Activated naive CD8-positive, alpha-beta T cell treated with anti-CD3 and anti-CD28 coated beads, Interleukin-2, amount 50 U/mL, for 24 hours (primary cell): ENCODE measurements at places on chromosomes 3 and 15.

DNA sequence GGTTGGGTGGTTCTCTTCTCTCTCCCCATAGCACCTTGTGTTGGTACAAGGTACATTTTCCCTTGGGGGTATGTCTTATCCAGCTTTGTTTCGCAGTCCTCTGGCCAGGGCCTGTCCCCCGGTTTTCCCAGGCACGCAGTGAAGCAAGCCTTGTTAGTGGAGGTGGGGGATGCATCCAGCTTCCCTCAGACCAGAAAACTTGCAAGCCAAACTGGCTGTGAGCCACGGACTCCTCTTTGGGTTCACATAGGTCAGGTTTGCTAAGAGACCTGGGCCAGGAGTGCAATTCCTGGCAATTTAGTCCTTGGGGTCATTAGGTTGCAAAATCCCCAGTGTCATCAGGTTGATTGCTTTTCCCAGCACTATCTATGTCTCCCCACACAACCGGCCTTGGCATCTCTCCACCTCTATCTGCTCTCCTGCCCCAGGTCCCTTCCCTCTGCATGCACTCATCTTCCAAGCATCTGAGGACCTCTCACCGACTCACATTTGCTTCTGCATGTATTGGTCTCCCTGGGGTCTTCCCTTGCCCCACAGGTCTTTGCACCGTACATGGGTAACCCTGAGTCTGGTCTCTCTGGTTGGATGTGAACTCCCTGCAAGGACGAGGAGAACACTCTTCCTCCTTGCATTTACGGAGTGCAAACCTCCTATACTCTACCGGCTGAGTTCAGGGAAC, 34.2 kb downstream of the BCL2L10 start:
- DNase-seq = no peak
- H3K27ac ChIP-seq = no peak overlapping the region
- H3K4me1 ChIP-seq = peaks cover 17% of the 10 kb centered on the region
- no peaks in the 10 kb centered on the region for H3K36me3 ChIP-seq

GRCh38 chr3:177257006-177257405, 59.7 kb upstream of the TBL1XR1 start:
- H3K4me3 ChIP-seq = no peak overlapping the region
- no peaks in the 10 kb centered on the region for H3K27me3 ChIP-seq
- H3K36me3 ChIP-seq = no peaks in the 10 kb centered on the region
- no peaks in the 10 kb centered on the region for H3K4me1 ChIP-seq

GRCh38 chr3:69729147-69729919, 9.9 kb upstream of the MITF start:
- H3K4me1 ChIP-seq = no peaks in the 10 kb centered on the region
- peaks cover 2% of the 10 kb centered on the region for H3K27me3 ChIP-seq
- no peaks in the 10 kb centered on the region for H3K36me3 ChIP-seq
- no peak overlapping the region for H3K4me3 ChIP-seq

- H3K27me3 ChIP-seq = no peaks in the 10 kb centered on the region
- no peak for DNase-seq
- H3K4me1 ChIP-seq = no peaks in the 10 kb centered on the region
- no peak overlapping the region for H3K27ac ChIP-seq
Observed at GRCh38 chr3:162328649-162329048, 832.0 kb downstream of the OTOL1 start.

GRCh38 chr3:126807795-126808194, 103.8 kb downstream of the CHCHD6 start:
- no peak overlapping the region for H3K27ac ChIP-seq
- H3K4me3 ChIP-seq = no peak overlapping the region
- no peaks in the 10 kb centered on the region for H3K36me3 ChIP-seq

GRCh38 chr3:124557-125179, 71.9 kb upstream of the CHL1 start:
- peaks cover 5% of the 10 kb centered on the region for H3K27me3 ChIP-seq
- DNase-seq = no peak
- H3K27ac ChIP-seq = no peak overlapping the region
- no peaks in the 10 kb centered on the region for H3K36me3 ChIP-seq
- H3K4me1 ChIP-seq = no peaks in the 10 kb centered on the region

GRCh38 chr15:92749216-92749615, 93.6 kb upstream of the FAM174B start:
- H3K27ac ChIP-seq = no peak overlapping the region
- no peak for DNase-seq
- no peaks in the 10 kb centered on the region for H3K4me1 ChIP-seq

GRCh38 chr3:17179381-17180205, 294.8 kb downstream of the PLCL2 start:
- H3K4me3 ChIP-seq = no peak overlapping the region
- no peaks in the 10 kb centered on the region for H3K27me3 ChIP-seq
- H3K36me3 ChIP-seq = peaks cover 9% of the 10 kb centered on the region

DNA sequence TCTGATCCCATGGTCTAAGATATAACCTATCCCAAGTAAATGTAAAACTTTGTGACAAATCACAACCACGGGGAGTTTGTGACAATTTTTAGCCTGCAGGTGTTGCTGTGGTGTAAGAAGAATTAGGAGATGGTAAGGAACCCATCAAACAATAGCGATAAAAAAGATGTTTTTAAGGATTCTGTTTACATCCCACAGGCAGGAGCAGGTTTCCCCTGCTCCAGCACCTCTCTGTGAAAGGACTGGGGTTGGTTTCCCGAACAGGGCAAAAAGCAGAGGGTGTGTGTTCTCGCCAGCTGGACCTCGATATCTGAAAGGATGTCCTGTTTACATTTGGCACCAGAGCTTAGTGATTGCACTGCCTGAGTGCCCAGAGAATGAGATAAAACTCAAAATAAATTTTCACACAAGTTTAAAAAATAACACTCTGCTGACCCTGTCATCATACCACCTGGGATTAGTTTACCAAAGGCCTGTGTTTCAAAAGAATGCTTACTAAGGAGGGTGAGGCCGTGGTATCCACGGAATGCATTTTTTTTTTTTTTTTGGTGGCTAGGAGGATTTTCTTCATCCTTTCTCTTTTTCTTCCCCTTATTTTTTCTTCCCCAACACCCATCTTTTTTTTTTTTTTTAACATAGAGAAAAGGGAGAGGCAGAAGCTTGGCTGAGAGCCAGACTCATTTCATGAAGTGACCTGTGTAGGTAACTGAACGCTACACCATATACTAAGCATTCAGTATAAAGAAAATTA, 151.8 kb upstream of the DPH6 start:
- H3K36me3 ChIP-seq = no peaks in the 10 kb centered on the region
- no peak overlapping the region for H3K27ac ChIP-seq
- DNase-seq = no peak
- H3K27me3 ChIP-seq = peaks cover 9% of the 10 kb centered on the region
- no peak overlapping the region for H3K4me3 ChIP-seq
- no peaks in the 10 kb centered on the region for H3K4me1 ChIP-seq

DNA sequence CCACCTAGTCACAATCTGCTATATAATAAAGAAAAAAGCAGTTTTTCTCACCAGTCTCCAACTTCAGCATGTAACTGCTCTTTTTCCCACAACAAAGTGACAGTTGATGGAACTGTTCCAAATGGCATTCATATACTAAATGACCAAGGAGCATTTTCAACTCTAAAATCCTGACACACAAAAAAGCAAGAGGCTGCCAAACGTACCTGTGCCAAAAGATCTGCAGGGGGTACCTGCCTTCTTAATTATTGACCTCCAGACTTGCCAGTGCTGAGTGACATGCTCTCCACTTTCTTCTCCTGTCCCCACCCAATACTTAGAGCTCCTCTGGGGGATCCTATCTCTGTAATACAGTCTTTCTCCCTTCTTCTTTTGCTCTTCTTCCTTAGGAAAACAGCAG, 18.0 kb downstream of the ZBED2 start:
- peaks cover 69% of the 10 kb centered on the region for H3K4me1 ChIP-seq
- peaks cover 56% of the 10 kb centered on the region for H3K36me3 ChIP-seq
- no peak for DNase-seq
- H3K27ac ChIP-seq = no peak overlapping the region

GRCh38 chr15:63827113-63827512, 6.6 kb downstream of the HERC1 start:
- H3K4me3 ChIP-seq = no peak overlapping the region
- H3K27me3 ChIP-seq = no peaks in the 10 kb centered on the region
- H3K36me3 ChIP-seq = peaks cover 8% of the 10 kb centered on the region
- peaks cover 76% of the 10 kb centered on the region for H3K4me1 ChIP-seq

- no peak overlapping the region for H3K4me3 ChIP-seq
- no peak overlapping the region for H3K27ac ChIP-seq
- no peak for DNase-seq
- H3K27me3 ChIP-seq = no peaks in the 10 kb centered on the region
- peaks cover 44% of the 10 kb centered on the region for H3K36me3 ChIP-seq
- peaks cover 12% of the 10 kb centered on the region for H3K4me1 ChIP-seq
Observed at GRCh38 chr3:67486883-67487282, 167.5 kb downstream of the SUCLG2 start.

DNA sequence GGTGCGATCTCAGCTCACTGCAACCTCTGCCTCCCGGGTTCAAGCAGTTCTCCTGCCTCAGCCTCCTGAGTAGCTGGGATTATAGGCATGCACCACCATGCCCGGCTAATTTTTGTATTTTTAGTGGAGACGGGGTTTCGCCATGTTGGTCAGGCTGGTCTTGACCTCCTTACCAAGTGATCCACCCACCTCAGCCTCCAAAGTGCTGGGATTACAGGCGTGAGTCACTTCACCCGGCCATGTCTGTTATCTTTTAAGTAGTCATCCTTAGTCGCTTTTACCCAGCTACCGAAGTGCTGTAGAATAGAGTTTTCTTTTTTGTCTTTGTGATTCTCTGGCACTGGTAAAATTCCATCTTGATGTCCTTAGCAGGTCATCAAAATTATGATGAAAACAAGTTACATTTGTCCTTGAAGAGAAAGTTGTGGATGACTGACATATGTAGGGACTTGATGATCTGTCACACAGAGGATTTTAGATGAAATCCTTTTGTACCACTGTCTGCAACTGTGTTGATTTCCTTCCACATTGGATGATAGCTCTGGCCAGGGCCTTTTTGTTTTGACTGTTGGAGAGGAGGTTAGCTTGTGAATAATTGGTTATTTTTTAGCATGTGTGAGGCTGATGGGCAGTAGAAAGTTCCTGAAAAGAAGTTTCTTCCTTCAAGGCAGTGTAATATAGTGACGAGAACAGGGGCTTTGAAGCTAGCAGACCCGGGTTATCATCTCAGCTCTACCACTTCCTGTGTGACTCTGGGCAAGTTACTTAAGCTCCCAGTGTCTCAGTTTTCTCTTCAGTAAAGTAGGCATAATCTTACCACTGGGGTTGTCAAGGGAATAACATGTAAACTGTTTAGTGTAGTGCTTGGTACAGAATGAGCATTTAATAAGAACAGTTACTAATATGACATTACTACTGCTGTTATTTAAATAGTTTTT, 18.8 kb downstream of the ATG7 start:
- peaks cover 60% of the 10 kb centered on the region for H3K4me1 ChIP-seq
- peak overlapping the region; percentile 96 for H3K27ac ChIP-seq
- H3K36me3 ChIP-seq = peaks cover 51% of the 10 kb centered on the region
- no peaks in the 10 kb centered on the region for H3K27me3 ChIP-seq
- peak overlapping the region; percentile 43 for H3K4me3 ChIP-seq
- DNase-seq = no peak

DNA sequence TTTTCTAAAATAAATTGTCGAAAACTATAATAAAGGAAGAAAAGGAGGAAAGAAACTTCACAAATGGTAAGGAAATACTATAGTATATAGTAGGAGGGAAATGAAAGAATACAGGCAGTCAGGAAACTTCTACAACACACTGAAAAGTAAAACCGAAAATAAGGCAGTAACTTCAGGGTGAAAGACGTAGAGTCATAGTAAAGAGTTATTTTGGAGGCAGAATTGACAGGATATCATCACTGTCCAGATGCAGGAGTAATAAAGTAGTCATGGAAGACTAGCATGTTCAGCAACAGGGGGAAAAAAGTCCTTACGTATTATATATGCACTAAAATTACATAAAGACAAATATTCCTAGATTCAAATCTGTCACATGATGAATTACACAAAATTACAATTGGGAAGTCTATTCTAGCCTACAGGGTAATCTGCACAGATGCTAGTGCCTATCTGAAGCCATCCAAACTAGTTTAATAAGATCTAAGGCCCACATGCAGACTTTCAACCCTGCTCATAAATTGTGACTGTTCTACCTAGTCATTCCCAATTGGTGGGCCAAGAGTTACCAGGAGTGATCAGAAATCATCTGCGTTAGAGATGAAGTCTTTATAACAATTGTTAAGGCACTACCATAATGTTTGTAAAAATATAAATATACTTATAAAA, 14.0 kb downstream of the VPS13C start:
- H3K36me3 ChIP-seq = peaks cover 11% of the 10 kb centered on the region
- no peaks in the 10 kb centered on the region for H3K27me3 ChIP-seq
- H3K27ac ChIP-seq = peak overlapping the region; percentile 65
- DNase-seq = no peak

- peaks cover 24% of the 10 kb centered on the region for H3K27me3 ChIP-seq
- peak; percentile 62 for DNase-seq
- H3K27ac ChIP-seq = peak overlapping the region; percentile 86
- H3K4me3 ChIP-seq = peak overlapping the region; percentile 40
- no peaks in the 10 kb centered on the region for H3K36me3 ChIP-seq
Observed at GRCh38 chr3:128572644-128573105, 77.9 kb downstream of the RPN1 start.

- H3K4me3 ChIP-seq = no peak overlapping the region
- no peak for DNase-seq
- no peaks in the 10 kb centered on the region for H3K36me3 ChIP-seq
- H3K27me3 ChIP-seq = no peaks in the 10 kb centered on the region
- H3K4me1 ChIP-seq = no peaks in the 10 kb centered on the region
- no peak overlapping the region for H3K27ac ChIP-seq
Observed at GRCh38 chr3:174332391-174332790, 526.7 kb upstream of the NAALADL2 start.

- H3K36me3 ChIP-seq = no peaks in the 10 kb centered on the region
- no peak overlapping the region for H3K4me3 ChIP-seq
- peaks cover 5% of the 10 kb centered on the region for H3K27me3 ChIP-seq
Observed at GRCh38 chr3:61893840-61894566, 332.6 kb downstream of the PTPRG start.

DNA sequence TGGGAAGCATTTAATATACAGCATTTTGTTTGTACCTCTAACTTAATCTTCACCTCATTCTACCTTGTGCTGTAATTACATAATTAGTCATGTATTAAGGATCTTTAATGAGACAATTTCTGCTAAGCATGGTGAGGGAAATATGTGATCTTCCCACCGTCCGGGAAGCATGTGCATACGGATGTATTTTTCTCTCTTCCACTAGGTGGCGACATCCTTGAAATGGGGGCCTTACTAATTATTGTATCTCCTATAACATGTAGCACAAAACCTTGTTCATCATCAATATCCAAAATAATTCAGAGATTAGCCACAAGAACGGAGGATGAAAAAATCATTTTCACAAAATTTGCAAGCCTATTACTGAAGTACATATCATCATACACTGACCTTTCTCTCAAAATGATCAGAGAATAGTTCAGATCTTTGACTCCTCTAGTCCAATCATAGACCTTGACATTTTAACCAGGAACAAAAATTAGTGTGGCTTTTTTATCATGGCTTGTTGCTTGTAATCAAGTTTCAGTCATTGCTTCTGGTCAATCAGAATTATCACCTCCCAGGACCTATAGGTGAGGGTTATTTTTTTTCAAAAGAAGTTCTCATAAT, 148.9 kb upstream of the GBE1 start:
- H3K27ac ChIP-seq = no peak overlapping the region
- H3K4me3 ChIP-seq = no peak overlapping the region
- DNase-seq = peak; percentile 3
- H3K27me3 ChIP-seq = peaks cover 3% of the 10 kb centered on the region
- no peaks in the 10 kb centered on the region for H3K4me1 ChIP-seq

- H3K27me3 ChIP-seq = no peaks in the 10 kb centered on the region
- H3K36me3 ChIP-seq = no peaks in the 10 kb centered on the region
- no peak overlapping the region for H3K4me3 ChIP-seq
- no peak for DNase-seq
- no peak overlapping the region for H3K27ac ChIP-seq
Observed at GRCh38 chr15:52689562-52689961, 10.4 kb upstream of the ATOSA start.

- H3K4me3 ChIP-seq = no peak overlapping the region
- no peaks in the 10 kb centered on the region for H3K4me1 ChIP-seq
- H3K36me3 ChIP-seq = no peaks in the 10 kb centered on the region
- DNase-seq = no peak
Observed at GRCh38 chr3:134464689-134465365, 21.0 kb downstream of the ANAPC13 start.
